Uterus (tissue), 4 donors: ENCODE measurements at places on chromosomes 6 and 20.
A peak's percentile ranks its signal among the peaks of the same experiment; 100 is the strongest.

DNA sequence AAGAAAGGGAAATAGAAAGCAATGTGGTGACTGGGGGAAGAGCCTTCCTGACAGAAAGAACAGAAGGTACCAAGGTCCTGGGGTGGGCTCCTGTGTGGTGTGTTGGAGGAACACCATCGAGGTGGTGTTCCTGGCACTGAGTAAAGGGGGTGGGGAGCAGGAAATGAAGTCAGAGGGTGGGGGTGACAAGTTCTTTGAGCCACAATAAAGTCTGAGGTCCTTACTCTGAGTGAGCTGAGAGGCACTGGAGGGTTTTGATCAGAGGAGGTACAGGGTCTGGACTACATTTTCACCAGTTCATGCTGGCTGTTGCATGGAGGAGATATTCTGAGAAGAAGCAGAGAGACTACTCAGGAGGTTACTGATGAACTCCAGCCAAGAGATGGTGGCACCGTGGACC is 198.2 kb downstream of the GMPR start:
- no peak for DNase-seq

DNA sequence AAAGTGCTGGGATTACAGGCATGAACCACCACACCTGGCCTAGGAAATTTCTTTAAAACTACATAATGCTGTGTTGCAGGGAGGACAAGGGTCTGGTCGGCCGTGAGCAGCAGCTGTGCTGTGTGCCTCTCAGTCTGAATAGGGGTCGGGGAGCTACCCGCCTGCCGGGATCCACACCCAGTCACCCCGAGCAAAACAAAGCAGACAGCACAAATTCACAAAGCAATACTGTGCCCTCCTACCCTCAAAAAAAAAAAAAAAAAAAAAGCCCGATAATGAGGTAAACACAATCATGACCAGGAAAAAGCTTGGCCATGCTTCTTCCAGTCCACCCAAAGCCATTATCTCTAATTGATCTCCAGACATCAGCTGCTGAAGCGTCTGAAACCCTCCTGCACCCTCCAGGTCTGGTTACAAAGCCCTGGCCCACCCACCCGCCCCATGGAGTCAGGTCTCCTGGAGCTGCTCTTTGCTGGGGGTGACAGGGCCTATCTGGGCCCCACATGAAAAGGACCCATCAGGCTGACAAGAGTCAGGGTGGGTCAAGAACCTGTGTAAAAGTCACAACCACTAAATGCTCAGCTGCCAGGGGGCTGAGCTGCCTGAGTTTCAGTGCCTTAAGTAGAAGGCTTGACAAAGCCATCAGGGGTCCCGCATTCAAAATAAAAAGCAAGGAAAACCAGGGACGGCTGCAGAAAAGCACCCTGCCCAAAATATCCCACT is 88.2 kb downstream of the NOL4L start:
- DNase-seq, result no peak

- peak; percentile 78 for DNase-seq
Measured at GRCh38 chr6:16770701-16771569, 9.7 kb upstream of the ATXN1 start.

- no peak for DNase-seq
Measured at GRCh38 chr6:20542927-20543602, 8.8 kb downstream of the CDKAL1 start.
